CD4-positive, alpha-beta T cell (primary cell): ENCODE measurements at places on chromosomes 2 and 18.

GRCh38 chr2:231339316-231339715 lies 56.2 kb upstream of the B3GNT7 start:
- no peak for DNase-seq

DNA sequence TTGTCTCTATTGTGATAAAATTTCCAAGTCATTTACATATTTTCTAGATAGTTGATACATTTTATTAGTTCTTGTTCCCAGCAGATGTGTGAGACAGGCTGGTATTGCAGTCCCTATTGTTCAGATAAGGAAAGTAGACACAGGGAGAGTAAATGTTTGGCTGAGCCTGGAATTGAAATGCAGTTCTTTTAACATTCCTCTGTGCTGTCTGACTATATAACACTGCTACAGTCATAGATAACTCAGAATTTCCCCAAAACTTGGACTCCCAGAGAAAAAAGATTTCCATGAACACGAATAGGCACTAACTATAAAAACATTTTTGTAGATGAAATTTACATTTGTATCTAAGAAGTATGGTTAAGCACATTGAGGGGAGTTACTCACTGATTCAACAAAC lies 71.4 kb downstream of the PLCL1 start:
- DNase-seq: no peak

GRCh38 chr2:147538821-147539220 lies 306.0 kb upstream of the ACVR2A start:
- no peak for DNase-seq

- DNase-seq: no peak
Observed at GRCh38 chr18:61628085-61628484, 264.7 kb downstream of the RNF152 start.
